Heart left ventricle (tissue), 16 donors: ENCODE measurements at places on chromosomes 5 and 9. TPM values are rescaled to one million over a fixed set of nuclear protein-coding genes. Genes with fewer than 3 reads are reported as not detected.

Gene BRINP1
- total RNA-seq: 1.5 TPM

Gene BRD8
- 27.9 TPM for total RNA-seq

Gene THBS4
- total RNA-seq: 79.9 TPM

Gene PAPPA
- total RNA-seq: 3.7 TPM

Gene P4HA2
- 63.2 TPM for total RNA-seq

Gene MUSK
- total RNA-seq: 0.56 TPM

Gene KIF12
- not detected for total RNA-seq

Gene EEIG1
- 8.3 TPM for total RNA-seq

Gene CRB2
- total RNA-seq: not detected

Gene OSMR
- 16.4 TPM for total RNA-seq

Gene RPL35
- total RNA-seq: 1,072 TPM

Gene C5orf52
- total RNA-seq: not detected

Gene FUBP3
- 39.5 TPM for total RNA-seq

Gene SREK1
- total RNA-seq: 28.4 TPM

Gene ADGRD2
- not detected for total RNA-seq

Gene OTULINL
- total RNA-seq: 10.6 TPM

Gene LECT2
- total RNA-seq: not detected

Gene HSPB3
- 254 TPM for total RNA-seq

Gene LCN12
- total RNA-seq: 23.7 TPM

Gene OLFML2A
- 34.1 TPM for total RNA-seq
